ENCODE measurements at places on chromosomes 2 and 18. TPM values are rescaled to one million over a fixed set of nuclear protein-coding genes. Genes with fewer than 3 reads are reported as not detected.

Gene TMEM178A
- total RNA-seq = 0.10 TPM

Gene SERPINB5
- not detected for total RNA-seq

Gene GAL3ST2
- total RNA-seq = not detected

Gene EML6
- total RNA-seq = 2.1 TPM

Gene NEB
- total RNA-seq = under 0.01 TPM

Gene SIX3
- total RNA-seq = not detected

Gene GNAL
- total RNA-seq = not detected

Gene UGGT1
- total RNA-seq = 58.6 TPM

Gene GALNT5
- 10.6 TPM for total RNA-seq

Gene VWA3B
- not detected for total RNA-seq

Gene AMER3
- total RNA-seq = not detected

Gene FMNL2
- 41.3 TPM for total RNA-seq

Gene PRKCE
- 30.2 TPM for total RNA-seq

Gene FIGN
- total RNA-seq = 5.8 TPM

Gene NMUR1
- not detected for total RNA-seq
